Activated T-cell treated with anti-CD3 and anti-CD28 coated beads, Interleukin-2, amount 50 U/mL, for 1 hour (primary cell): ENCODE measurements at places on chromosomes 4 and X.

- no peak for DNase-seq
Observed at GRCh38 chr4:88573995-88574394, 18.3 kb upstream of the HERC3 start.

DNA sequence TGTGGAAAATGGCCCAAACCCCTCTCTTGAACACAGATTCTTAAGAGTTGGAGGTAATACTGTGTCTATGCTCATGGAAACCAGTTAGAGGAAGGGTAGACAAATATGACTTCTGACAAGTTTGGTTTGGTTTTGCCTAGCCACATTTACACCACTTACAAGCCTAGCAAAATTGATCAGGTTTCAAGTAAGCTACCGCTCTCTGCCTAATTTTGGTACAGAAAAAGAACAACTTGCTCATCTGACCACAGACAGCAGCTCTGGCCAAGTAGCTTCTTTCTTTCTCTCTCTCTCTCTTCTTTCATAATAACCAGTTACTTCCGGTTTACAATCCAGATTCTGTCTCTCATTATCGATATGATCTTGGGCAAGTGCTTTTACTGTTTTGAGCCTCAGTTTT is 260.0 kb downstream of the GLUD2 start:
- no peak for DNase-seq

DNA sequence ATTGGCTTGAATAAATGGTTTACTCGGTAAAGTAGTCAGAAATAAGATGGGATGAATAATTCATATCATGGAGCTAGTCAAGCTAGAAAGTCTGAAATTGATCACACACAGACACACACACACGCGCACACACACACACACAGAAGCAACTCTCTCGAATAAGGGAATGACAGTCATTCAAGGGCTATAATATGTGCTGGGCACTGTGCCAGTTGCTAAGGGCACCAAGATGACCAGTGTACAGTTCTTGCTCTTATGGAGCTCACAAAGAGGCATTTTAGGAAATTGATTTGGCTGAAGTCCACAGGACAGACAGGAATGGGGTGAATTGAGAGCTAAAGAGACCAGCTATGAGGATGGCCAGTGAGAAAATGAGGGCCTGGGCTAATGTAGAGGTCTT is 34.2 kb upstream of the SH3D19 start:
- no peak for DNase-seq

DNA sequence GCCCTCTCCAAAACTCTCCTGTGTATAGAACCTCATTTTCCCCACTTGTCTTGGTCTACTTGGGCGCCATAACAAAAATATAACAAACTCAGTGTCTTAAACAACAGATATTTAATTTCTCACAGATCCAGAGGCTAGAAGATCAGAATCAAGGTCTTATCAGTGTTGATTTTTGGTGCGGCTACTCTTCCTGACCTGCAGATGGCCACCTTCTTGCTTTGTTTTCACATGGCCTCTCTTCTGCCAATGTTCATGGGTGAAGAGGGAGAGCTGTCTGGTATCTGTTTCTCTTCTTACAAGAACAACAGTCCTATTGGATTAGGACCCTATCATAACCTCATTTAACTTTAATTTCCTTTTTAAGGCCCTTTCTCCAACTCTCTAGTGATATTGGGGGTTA is 177.3 kb downstream of the PABPC4L start:
- no peak for DNase-seq

GRCh38 chrX:4935846-4936245 is 1222.4 kb upstream of the PRKX start:
- no peak for DNase-seq

- DNase-seq = no peak
Observed at GRCh38 chr4:87251106-87251505, 30.7 kb upstream of the KLHL8 start.

DNA sequence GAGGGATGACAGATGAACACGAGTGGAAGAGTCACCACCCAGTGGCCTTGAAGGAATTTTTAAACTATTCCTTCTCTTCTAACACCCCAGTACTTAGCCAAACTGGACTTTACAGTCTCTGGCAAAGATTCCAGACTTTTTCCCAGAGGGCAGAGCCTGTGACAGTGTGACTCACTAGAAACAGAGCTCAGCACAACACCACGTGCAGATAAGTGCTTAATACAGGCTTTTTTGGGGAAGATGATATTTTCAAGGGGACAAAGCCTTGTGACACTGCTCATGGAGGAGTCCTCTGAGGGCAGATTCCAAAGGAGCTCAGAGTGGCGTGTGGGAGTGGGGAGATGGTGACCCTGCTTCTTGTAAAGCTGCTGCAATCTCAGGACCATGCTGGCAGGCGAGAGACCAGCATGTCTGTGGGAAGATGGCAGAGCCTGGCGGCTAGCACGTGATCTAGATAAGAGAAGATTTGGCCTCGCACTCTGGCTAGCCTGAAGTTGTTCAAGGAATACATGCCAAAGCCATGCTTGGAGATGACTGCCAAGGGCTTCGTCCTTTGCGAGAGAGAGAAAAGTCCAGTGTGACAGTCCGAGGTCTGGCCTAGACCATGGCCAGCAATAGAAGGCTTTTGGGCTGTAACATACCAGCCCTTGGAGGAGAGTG is 2.4 kb downstream of the RAB33A start:
- DNase-seq = no peak

DNA sequence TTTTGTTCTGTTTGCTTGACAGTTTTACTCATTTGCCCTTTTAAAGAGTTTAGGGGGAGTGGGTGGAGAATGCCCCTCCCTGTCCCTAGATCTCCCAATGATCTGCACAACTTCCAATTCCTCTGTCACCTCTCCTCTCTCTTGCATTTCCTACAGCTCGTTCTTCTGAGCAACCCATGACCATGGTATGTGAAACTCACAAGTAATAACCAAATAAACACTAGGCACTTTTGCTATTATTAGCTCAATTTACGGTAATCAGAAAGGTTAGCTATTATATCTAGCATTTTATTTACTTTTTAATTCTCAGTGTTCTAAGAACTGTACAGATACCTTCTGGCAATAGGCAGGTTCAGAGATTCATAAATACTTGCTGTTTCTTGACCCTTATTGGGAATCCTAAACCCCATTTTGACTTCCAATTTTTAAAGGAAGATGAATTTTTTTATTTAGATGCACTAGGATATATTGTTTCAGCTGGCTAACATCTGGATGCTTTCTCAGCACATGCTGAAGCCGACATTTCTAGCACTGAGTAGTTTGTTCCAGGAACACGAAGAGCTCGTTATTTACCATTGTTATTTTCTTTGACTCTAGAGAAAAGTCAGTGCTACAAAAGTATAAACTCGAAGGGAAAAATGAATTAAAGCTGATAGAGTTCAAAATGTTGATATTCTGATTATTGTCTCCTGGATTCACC is 194.7 kb upstream of the TLL1 start:
- DNase-seq = no peak

DNA sequence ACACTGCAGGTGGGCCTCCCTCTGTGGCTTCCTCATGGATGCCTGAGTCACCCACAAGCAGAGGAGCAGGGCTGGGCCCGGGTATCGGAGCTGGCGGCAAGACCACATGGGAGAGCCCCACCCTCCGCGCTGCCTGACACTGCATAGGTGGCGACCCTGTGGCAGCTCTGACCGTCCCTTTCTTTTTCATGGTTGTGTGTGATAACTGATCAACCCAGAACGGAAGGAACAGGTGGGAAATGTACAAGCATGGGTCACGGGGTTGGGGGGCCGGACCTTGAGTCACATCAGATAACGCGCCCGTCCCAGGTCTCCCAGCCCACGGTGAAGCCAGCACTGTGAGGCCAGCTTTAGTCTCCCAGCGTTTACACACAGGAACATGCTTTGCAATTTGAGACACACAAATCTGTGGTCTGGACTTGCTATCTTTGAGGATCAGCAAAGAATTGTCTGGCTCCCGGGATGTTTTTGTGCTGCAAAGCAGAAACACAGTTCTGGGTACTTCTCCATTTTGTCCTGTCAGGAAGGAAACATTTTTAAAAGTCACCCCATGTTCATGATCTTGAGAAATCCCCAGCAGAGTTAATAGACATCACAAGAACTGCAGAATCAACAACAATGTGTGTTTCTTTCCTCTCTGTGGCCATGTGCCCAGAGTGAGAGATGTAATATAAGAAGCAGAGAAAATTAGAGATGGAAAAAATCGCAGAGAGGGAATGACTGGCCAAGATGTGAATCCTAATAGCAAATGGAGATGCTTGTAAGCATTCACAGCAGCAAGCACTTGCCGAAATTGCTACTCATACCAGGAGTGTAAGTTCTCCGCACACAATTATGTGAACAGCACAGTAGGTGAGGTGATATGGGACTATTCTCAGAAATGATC is 70.1 kb upstream of the CBR4 start:
- DNase-seq = no peak

GRCh38 chr4:63922146-63922545 is 487.1 kb downstream of the TECRL start:
- DNase-seq = no peak

GRCh38 chrX:66046612-66047235 is 6.8 kb upstream of the VSIG4 start:
- DNase-seq = no peak

- DNase-seq = no peak
Observed at GRCh38 chrX:154819771-154820341, 14.6 kb upstream of the MPP1 start.

DNA sequence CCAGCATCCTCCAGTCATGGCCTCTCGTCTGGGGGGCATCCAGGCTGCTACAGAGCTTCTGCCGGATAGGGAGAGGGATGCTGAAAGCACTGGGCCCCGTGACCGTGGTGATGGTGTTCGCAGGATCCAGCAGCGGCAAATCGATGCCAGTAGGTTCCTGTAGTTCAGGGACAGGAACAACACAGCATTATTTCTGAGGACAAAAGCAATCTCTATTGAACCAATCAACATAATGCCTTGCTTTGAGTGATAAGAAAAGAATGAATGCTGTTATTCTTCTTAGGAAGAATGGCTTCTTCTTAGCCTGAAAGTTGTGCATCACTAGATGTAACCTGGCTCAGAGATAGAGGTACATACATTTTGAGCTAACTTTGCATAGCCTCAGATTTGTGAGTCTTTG is 378.6 kb downstream of the UNC5C start:
- DNase-seq = no peak

- no peak for DNase-seq
Observed at GRCh38 chrX:9604111-9604907, 139.5 kb downstream of the TBL1X start.

- DNase-seq = no peak
Observed at GRCh38 chr4:96835991-96836390, 996.1 kb downstream of the PDHA2 start.

DNA sequence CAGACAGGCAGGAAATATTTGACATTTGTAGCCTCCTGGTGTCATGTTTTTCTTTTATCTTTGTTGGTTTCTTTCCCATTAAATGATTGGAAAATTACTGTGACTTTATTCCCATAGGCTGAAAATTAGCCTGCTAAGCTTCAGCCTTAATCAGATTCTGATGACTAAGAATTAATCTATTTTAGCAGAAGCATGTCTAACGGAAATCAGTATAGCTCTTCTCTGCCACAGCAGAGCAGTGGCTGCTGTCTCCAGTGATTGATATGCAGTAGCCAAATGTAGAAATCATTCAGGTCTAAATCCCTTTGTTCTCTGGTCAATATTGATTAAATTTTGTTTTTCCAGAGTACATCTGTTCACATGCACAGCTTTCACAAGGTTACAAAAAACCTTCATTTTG is 199.3 kb downstream of the GC start:
- no peak for DNase-seq

- DNase-seq = peak; percentile 74
Observed at GRCh38 chrX:51892921-51893745, at the start of gene MAGED1. Gene MAGED1 (plus strand): TSS chrX:51893623. CDS start chrX:51894305, 682 bp downstream.
